RWPE2 (cell line): ENCODE measurements at places on chromosomes 5 and 9.
A peak's percentile ranks its signal among the peaks of the same experiment; 100 is the strongest.

DNA sequence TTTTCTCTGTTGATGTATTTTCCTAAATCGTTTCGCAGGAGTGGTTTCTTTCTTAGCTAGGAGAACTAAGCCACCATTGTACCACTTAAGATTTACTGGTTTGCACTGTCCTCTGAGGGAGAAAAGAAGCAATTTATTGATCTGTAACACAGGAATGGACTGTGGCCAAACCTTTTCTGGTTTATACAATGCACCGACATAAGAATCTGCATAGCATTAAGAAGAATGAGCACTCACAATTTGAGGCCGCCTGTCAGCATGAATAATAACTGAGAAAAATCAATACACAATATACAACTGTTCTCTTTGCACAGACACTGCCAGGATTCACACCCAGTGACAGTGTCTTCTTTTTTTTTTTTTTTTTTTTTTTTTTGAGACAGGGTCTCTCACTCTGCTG lies 168.6 kb upstream of the DMRT1 start:
- DNase-seq = no peak

GRCh38 chr5:9067154-9067553 lies 478.7 kb downstream of the SEMA5A start:
- no peak for DNase-seq

DNA sequence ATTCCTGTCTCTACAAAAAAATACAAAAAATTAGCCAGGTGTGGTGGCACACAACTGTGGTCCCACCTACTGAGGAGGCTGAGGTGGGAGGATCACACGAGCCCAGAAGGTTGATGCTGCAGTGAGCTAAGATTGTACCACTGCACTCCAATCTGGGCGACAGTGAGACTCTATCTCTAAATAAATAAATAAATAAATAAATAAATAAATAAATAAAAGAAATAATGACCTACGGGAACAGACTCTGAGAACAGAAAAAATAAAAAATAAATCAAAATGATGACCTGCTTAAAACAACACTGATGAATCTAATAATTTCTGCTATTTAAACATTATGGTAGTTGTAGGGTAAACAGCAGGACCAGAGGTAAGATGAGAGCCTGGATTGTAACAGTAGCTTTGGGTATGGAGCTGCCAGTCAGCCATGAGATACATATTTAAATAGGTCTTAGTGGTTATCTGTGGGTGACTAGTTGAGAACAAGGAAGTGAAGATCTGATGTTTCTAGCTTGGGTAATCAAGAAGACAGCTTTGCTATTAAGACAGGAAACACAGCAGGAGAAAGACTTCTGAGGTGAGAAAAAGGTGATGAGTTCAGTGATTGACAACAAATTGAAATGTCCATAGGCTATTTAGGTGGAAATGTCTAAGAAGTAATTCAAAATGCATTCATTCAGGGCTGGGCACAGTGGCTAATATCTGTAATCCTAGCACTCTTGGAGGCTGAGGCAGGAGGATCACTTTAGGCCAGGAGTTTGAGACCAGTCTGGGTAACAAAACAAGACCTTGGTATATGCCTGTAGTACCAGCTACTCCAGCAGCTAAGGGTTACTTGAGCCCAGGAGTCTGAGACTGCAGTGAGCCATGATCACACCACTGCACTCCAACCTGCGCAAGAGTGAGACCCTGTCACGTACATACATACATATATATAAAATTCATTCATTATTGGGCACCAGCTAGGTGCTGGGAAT lies 11.0 kb downstream of the RNF145 start:
- no peak for DNase-seq

GRCh38 chr5:134143944-134144941 lies 29.8 kb downstream of the TCF7 start:
- DNase-seq = no peak

- DNase-seq = no peak
Measured at GRCh38 chr5:145161391-145161790, 673.8 kb downstream of the PRELID2 start.

DNA sequence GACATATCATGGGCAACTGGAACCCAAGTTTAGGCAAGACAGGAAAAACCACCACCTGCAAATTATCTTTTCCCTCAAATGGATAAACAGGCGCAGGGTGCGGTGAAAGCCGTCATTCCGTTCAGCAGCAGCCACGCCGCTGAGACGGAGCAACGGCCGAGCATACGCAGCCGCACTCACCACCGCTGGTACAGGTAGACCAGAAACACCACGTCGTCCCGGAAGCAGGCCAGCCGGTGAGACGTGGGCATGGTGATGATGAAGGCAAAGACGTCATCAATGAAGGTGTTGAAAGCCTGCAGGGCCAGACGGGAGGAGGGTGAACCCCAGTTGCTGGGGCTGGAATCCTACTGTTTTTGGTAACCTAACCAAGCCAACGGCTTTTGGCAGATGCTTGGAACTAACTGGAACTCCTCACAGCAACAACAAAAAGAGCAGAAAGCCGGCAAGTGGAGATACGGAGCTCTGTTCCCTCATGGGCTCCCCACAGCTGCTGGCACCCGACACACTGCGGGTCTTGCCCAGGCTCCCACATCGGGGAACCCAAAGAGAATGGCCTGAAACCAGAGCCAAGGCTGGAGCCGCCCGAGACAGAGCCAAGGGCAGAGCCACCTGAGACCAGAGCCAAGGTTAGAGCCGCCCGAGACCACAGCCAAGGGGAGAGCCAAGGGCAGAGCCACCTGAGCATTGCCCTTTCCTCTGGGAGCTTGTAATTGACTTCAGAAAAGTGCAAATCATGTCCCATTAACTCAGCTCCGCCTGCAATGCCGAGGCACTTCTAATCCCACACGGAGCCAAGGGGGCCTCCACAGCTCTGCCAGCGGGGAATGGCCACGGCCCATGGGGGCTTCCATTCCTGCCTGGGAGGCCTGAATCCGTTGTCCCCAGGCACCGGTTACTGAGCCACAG lies 24.2 kb downstream of the CLPTM1L start:
- DNase-seq = peak; percentile 67

- DNase-seq = no peak
Measured at GRCh38 chr9:16105168-16106020, 552.6 kb downstream of the CCDC171 start.

GRCh38 chr5:132364319-132364718 lies 5.2 kb upstream of the SLC22A5 start:
- DNase-seq = no peak

DNA sequence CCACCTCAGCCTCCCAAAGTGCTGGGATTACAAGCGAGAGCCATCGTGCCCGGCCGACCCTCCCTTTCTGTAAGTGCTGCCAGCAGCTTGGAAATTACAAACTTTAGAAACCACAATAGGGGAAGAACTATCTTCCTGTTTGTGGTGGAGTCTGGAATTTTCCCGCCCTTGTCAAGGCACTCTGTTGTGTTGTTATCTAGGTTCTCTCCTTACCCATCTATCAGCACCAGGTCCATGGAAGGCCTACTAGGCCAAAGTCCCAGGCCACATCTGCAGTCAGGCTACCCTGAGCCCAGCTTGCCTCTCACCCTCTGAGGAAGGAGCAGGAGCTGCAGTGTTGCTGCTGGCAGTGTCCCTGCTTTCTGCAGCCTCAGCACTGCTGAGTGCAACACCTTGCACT lies 214.9 kb downstream of the MCTP1 start:
- no peak for DNase-seq

DNA sequence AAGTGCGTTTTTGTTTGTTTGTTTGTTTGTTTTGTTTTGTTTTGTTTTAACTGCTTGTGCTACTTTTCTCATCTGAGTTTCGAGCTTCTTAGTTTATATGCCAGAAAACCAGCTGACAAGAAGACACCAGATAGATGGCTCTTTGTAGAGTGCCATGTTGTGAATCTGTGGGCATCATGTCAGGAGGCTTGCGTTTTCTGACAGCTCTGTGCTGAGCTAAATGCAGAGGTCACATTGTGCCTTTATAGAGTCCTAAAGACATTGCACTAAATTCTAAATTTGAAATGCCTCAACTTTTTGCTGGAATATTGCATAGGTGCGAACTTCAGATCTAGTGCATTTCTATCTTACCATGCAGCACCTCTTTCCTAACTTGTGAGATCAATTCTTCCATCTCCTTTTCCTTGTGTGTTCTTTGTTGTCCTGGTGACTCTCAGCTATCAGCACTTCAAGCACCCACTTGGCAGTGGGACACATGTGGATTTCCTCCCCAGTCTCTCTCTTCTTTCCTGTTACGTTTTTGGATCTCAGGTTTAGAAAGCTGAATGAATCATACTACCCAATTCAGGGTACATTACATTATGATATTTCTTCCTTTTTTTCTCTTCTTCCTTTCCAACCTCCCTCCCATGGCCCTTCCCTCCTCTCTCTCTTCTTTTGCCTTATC lies 379.0 kb upstream of the RPS23 start:
- no peak for DNase-seq

GRCh38 chr9:122053567-122054350 lies 39.3 kb downstream of the TTLL11 start:
- peak; percentile 64 for DNase-seq

- DNase-seq = no peak
Measured at GRCh38 chr5:131109540-131110255, 55.4 kb downstream of the HINT1 start.

GRCh38 chr5:59917121-59917520 lies 23.6 kb upstream of the PDE4D start:
- no peak for DNase-seq

DNA sequence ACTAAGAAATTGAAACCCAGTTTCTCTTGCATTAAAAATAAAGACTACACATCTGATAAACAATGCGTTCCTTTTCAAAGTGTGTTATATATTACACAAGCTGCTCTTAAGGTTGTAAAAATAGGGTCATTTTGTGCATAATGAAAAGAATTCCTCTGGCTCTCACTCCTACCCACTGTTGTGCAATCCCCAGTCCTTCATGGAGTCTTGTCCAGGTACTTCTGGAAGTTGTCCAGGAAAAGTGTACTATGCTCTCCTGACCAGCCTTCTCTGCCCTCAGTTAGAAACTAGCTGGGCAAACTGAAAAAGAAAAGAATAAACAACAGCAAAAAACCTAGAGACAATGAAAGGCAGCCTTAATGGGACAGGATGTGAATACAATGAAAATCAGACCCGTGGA lies 345.5 kb upstream of the PAPPA start:
- no peak for DNase-seq

- DNase-seq = no peak
Measured at GRCh38 chr5:146540414-146540813, 24.4 kb upstream of the GPR151 start.

DNA sequence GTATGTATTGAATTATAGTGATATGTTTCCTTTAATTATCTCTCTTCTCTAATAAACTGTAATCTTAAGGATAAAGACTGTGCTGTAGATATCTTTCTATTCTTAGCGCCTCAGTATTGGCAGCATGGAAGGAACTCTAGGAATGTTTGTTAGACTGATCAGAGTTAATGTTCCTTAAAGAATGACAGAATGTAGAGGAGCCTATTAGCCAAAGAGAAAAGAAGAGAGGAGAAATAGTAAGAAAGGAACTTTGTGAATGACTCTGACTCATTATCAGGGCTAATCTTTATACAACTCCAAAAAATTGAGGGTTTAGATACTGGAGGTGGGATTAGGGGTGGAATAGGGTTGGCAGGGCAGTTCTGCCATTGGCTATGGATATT lies 59.0 kb upstream of the NUDT12 start:
- no peak for DNase-seq

DNA sequence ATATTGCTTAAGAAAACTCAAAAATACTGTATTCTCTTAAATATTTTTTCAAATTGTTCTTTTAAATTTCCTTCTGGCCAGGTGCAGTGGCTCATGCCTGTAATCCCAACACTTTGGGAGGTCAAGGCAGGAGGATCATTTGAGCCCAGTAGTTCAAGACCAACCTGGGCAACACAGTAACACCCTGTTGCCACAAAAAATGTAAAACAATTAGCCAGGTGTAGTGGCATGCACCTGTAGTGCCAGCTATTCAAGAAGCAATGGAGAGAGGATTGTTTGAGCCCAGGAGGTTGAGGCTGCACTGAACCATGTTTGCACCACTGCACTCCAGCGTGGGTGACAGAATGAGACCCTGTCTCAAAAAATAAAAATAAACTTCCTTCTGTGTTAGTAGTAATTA lies 94.3 kb downstream of the STRBP start:
- no peak for DNase-seq

- DNase-seq = peak; percentile 35
Measured at GRCh38 chr5:179779826-179780225, 14.0 kb upstream of the LTC4S start.

- DNase-seq = no peak
Measured at GRCh38 chr5:76041863-76042262, 41.3 kb upstream of the SV2C start.

DNA sequence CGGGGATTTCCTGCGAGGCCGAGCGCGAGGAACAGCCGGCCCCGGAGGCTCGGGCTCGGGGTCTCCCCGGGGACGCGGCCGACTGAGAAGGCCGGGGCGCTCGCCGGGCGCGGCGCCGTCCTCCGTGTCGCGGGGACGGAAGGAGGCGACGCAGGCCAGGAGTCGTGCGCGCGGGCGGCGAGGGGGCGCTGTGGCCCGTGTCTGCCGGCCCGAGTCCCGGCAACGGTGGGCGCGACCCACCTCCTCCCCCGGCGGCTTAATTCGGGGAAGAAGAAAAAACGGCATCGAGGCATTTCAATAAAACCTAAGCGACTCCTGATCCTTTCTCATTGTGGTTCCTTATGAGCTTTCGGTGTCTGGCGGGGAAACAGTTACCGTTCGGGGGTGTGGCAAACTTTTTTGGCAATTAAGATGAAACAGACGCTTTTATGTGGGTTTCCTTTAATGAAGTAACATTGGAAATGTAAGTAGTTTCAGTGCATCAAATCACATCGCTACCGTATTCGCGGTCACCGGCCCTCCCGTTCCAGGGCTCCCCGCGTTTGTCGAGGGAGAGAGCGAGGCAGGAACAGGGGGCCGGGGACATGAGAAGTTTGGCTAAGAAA lies 3.7 kb upstream of the IRX2 start:
- no peak for DNase-seq

DNA sequence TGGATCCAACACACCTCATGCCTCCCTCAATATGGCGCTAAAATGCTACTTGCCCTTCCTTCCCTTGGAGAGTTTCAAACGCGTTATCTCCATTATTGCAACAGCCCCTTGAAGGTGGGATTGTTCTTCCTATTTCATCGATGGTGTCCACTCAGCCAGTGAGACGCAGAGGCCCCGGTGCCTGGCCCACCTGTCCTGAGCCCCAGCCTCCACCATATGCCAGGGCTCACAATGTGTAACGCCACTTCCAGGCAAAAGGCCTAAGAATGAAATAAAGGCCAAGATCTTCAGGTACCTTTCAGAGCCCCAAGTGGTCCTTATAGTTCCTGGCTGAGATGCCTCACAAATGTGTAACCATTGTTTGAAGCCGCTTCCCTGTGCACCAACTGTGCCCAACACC lies 170.7 kb upstream of the PHYKPL start:
- DNase-seq = no peak
